ENCODE measurements at places on chromosomes 1 and 21.

- DNase-seq = no peak
Measured at GRCh38 chr1:95620076-95620475, 386.1 kb downstream of the RWDD3 start.

- DNase-seq = no peak
Measured at GRCh38 chr1:175094626-175095025, 27.0 kb downstream of the TNN start.

GRCh38 chr1:78236716-78237115 is 190.9 kb downstream of the GIPC2 start:
- no peak for DNase-seq

- no peak for DNase-seq
Measured at GRCh38 chr1:213380865-213381264, 329.8 kb downstream of the RPS6KC1 start.

- no peak for DNase-seq
Measured at GRCh38 chr21:29939104-29939923, 482 bp downstream of the GRIK1 start.

DNA sequence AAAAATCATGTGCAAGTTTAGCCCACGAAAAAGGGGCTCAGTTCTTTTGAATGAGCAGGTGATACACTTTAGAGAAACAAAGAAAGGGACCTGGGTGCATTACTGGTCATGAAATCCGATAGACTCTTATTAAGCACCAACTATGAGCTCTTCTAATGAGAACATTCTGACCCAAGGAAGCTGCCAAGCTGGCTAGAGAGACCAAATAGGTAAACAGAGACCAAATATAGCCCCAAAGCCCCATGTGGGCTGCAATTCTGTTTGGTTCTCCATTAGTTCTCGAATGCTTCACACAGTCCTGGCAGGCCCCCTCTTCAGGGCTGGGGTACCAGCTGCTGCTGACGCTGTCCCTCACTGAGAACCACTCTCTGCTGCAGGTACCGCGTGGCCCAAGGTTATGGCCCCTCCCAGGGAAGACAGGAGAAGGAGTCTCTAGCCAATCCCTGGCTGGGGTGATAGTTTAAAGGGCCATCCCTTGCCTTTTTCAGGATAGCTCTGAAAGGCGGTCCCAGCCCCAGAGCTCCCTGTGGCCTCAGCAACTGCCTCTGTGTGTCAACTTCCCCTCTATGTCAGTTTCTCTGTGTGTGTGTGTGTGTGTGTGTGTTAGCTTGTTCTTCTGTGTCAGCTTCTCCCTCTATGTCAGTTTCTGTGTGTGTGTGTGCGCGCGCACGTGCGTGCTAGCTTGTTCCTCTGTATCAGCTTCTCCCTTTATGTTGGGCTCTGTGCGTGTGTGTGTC is 7.1 kb upstream of the UBXN10 start:
- DNase-seq = no peak

DNA sequence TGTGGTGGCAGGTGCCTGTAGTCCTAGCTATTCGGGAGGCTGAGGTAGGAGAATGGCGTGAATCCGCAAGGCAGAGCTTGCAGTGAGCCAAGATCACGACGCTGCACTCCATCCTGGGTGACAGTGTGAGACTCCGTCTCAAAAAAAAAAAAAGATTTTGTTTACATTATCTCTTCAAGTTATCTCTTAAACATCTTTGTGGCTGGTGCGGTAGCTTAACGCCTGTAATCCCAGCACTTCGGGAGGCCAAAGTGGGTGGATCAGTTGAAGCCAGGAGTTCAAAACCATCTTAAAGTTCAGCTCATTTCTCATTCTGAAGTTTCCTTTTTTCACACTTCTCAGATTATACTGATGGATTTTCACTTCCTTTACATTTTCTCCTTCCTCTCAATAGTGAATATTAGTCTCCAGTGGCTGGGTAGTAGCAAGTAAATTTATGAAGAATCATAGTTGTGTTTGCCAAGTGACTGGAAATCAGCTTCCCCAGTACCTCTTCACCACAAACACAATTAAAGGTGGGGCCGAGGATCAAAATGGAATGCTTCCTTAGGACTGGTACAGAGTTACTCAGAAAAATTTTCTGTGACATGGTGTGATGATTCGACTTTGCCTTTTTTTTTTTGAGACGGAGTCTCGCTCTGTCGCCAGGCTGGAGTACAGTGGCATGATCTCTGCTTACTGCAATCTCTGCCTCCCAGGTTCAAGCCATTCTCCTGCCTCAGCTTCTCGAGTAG is 13.8 kb downstream of the PIP5K1A start:
- DNase-seq = no peak

DNA sequence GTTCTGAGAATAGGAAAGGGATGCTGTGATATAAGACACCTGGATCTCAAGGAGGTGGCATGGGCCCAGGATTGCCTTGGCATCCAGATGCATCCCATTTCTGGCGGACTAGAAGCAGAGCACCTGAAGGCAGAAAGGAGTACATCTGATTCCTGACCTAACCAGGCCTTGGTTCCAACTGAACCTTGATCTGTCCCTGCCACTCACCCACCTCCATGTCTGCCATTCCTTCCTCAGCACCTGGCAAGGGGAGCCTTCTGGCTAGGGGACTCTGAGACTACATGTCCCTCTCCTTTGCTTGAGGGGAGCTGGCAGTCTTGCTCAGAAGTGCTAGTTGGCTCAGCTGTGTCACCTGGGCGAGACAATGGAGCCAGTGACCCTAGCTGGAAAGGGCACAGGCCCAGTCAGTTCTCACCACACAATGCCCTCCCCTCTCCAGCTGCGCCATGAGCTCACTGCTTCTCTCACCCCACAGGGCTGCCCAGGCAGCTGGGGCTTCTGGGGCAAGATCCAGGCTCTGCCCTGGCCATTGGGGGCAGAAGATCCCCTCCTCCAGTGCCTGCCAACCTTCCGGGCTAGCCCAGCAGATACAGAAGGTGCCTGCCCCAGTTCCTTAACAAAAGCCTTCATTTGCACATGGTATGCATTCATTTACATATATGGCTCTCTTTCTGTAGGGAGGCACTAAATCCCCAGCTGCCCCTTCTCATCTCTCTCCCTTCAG is 2.9 kb downstream of the IGSF8 start:
- no peak for DNase-seq

- no peak for DNase-seq
Measured at GRCh38 chr1:54255026-54255702, 55.2 kb downstream of the MRPL37 start.

- peak; percentile 61 for DNase-seq
Measured at GRCh38 chr21:41366522-41367151, 4.8 kb downstream of the MX2 start.

DNA sequence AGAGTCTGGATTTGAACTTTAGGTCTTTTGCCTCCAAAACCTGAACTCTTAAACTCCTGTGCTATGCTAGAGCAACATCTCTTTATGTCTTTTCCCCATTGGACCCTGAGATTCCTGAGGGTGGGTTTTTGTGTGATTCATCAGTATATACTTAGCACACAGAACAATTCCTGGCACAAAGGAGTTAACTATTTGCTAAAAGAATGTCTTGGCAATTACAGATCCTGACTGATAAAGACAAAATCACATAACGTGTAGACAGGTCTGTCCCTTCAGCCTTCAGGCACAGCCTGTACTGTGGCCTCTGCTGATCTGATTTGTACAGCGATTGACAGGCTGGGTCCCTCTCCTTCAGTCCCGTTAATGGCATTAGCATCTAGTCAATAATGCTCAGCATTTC is 162.4 kb upstream of the BEND5 start:
- no peak for DNase-seq

GRCh38 chr1:10538646-10539355 is 64.1 kb downstream of the PEX14 start:
- DNase-seq = no peak

GRCh38 chr21:35646606-35647005 is 413.7 kb downstream of the SETD4 start:
- DNase-seq = no peak

- DNase-seq = no peak
Measured at GRCh38 chr1:98342566-98342965, 319.0 kb upstream of the SNX7 start.

- peak; percentile 65 for DNase-seq
Measured at GRCh38 chr1:12501661-12502060, 116.3 kb downstream of the DHRS3 start.

- DNase-seq = no peak
Measured at GRCh38 chr1:163562355-163562754, 240.6 kb downstream of the NUF2 start.

GRCh38 chr1:54879872-54880271 is 7.1 kb downstream of the DHCR24 start:
- DNase-seq = no peak

- DNase-seq = no peak
Measured at GRCh38 chr1:221725735-221726672, 15.9 kb downstream of the DUSP10 start.

DNA sequence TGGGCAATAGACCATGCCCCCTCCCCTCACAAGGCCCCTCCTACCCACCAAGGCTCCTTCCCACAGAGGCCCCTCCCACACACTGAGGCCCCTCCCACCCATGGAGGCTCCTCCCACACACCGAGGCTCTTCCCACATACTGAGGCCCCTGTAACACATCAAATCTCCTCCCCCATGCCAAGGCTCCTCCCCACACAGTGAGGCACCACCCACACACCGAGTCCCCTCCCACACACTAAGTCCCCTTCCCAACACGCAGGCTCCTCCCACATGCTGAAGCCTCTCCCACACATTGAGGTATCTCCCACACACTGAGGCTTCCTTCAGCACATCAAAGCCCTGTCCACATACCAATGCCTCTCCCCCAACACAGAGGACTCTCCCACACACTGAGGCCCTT is 391.8 kb downstream of the CAMTA1 start:
- no peak for DNase-seq

DNA sequence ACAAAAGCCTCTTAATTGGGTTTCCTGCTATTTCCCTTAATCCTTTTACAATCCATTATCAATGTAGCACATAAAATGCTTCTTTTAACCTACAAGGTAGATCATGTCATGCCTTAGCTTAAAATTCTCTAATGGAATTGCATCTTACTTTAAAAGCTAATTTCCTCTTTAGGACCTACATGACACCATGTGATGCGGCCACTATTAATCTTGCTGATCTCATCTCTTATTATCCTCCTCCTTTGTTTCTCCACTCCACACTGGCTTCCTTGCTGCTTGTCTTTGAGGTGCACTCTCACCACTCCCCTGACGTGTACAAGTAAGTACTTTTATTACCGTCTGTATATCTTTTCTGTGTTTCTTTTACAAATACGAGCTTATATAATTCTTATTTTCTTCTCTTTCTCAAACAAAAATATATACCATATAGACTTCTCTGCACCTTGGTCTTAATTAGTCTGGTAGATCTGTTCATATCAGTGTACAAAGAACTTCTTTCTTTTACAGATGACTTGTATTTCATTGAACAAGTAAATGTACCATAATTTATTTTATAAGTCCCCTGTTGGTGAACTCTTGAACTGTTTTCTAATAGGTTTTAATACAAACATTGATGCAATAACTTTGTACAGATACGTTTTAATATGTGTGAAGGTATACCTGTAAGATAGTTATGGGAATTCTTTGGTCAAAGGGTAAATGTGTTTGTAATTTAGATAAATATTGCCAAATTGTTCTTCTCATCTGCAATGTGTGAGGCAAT is 28.2 kb downstream of the GPR88 start:
- no peak for DNase-seq

GRCh38 chr1:206479183-206480125 is 9.2 kb downstream of the IKBKE start:
- DNase-seq = peak; percentile 48

- no peak for DNase-seq
Measured at GRCh38 chr1:106975944-106976343, 80.5 kb upstream of the PRMT6 start.

GRCh38 chr1:203525685-203526084 is 31.7 kb downstream of the OPTC start:
- no peak for DNase-seq

Measured in HS-5 (cell line).